ENCODE measurements at places on chromosomes 1 and 21. TPM values are rescaled to one million over a fixed set of nuclear protein-coding genes. Genes with fewer than 3 reads are reported as not detected.

GRCh38 chr1:70906800-70907199 lies 140.8 kb downstream of the PTGER3 start:
- DNase-seq, result no peak

HTR1D gene
- total RNA-seq, result not detected

TGFB2 gene
- not detected for total RNA-seq

DNA sequence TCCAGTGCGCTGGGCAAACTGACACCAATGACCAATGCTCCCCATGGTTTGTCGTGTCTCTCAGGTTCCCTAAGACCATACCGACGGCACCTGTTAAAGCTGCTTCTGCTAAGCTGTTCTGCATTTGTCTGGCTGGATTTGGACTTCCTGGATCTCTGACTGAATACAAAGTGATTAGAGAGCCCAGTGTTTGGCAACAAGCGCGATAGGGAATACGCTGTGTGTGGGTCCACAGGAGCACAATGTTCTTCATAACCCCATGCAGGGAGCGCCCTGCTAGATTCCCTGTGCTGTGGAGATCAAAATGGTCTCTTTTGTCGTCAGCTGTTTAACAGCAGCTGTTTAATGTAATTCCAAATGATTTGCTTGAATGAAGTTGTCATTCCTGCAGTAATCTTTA lies 26.0 kb upstream of the ESRRG start:
- no peak for DNase-seq

GRCh38 chr21:33655588-33656221 lies 13.4 kb downstream of the ITSN1 start:
- DNase-seq, result no peak

GRCh38 chr1:41851589-41851988 lies 67.1 kb downstream of the HIVEP3 start:
- DNase-seq, result no peak

- DNase-seq, result no peak
These were observed at the start of gene OR14A16 for GRCh38 chr1:247824023-247824422. TSS of gene OR14A16 (minus strand) at chr1:247824119. CDS start at chr1:247815729, 8,390 bp downstream.

BEND5 gene
- total RNA-seq, result 1.2 TPM

DNAI4 gene
- 11.4 TPM for total RNA-seq

GRCh38 chr1:39021426-39021825 lies 4.7 kb upstream of the NDUFS5 start:
- no peak for DNase-seq

- peak; percentile 68 for DNase-seq
These were observed 18.7 kb downstream of the MFSD2A start for GRCh38 chr1:39973503-39974135.

DNA sequence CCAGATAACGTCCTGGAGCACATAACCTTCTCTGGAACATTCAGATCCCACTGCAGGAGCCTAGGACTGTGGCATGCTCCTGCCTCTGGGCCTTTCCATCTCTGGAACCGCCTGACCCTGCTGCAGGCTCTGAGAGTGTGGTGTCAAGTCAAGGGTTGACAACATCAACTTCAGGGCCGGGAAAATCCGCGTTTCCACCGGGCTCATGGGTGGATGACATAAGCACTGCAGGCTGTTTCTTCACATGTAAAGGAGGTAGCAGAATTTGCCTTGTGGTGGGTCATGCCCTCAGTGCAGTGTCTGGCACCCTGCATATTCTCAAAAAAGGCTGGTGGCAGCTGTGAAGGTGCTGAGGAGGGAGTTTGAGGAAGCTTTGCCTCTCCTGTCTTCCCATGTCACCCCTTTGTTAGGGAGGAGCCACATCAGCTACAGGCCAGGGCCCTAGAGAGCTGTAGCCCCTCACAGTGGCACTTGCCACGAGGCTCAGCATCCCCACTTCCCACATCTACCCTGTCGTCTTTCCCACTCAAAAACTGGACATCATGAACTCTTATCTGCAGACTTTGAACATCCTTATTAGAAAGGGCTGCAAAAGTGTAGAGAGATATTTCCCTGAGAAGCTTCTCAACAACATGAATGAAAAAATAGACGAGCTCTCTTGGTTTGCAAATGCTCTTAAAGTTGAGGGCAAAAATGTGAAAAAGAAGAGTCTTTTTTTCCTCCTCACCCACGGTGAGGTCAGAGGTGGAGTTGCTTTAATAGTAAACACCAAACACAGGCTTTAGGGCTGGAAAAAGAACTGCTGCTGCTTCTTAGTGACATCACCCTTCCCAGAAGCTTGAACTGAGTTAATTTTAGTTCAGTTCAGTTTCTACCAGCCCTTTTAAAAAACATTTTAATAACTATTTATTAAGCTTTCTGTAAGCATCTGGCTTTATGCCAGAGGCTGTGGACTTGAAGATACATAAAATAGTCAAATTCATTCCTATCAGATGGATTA lies 121.3 kb downstream of the HUNK start:
- no peak for DNase-seq

DNA sequence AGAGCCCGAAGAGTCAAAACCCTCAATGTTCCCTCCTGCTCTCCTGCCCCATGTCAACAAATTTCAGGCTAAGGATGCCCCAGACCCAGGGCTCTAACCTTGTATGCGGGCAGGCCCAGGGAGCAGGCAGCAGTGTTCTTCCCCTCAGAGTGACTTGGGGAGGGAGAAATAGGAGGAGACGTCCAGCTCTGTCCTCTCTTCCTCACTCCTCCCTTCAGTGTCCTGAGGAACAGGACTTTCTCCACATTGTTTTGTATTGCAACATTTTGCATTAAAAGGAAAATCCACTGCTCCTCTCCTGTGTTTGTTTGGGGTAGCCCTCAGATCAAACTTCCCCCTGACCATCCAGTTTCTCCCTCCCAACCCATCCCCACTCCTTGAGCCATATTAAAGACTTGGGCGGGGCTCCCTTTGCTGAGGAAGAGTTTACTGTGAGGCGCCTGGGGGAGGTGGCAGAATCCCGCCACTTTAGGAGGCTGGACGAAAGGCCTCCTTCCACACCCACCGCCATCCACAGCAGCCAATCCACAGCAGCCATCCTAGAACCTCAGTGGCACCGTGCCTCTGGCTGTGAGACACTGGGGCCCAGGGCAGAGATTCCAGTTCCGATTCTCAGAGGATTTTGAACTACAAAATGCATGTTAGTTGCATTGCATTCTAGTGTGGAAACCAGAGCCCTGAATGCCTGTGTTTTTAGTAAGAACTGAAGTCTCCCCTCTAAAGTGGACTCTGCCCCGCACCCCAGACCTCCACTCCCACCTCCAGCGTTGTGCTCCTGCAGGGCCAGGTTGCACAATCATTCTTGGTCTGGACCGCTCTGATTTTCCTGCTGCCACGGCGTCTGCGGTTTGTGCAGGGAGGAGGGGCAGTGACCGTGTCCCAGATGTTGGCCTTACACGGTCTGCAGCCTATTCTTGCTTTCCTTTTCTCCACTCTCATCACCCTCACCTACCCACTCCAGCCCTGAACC lies 3.0 kb downstream of the OLFML3 start:
- no peak for DNase-seq

AGT gene
- not detected for total RNA-seq

C1orf210 gene
- total RNA-seq, result not detected

DNA sequence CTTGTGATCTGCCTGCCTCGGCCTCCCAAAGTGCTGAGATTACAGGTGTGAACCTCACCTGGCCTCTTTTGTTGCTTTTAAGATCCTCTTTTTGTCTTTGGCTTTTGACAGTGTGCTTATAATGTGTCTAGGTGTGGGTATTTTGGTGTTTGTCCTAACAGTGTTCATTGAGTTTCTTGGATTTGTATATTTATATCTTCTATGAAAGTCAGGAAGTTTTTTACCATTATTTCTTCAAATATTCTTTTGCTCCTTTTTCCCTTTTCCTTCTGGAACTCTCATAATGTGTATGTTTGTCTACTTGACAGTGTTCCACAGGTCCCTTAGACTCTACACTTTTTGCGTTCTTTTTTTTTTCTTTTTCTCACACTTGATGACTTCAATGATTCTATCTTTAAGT lies 59.1 kb downstream of the URB2 start:
- DNase-seq, result no peak

GRCh38 chr1:62423580-62424242 lies 13.1 kb upstream of the USP1 start:
- no peak for DNase-seq

GRCh38 chr1:58975888-58976287 lies 192.0 kb upstream of the JUN start:
- DNase-seq, result no peak
